H1 (cell line): ENCODE measurements at places on chromosomes 3 and 15. TPM values are rescaled to one million over a fixed set of nuclear protein-coding genes. Genes with fewer than 3 reads are reported as not detected.

The SLC2A2 gene
- not detected in 2 replicates for polyA plus RNA-seq

The MUC20 gene
- polyA plus RNA-seq: 0.19 and 0.26 TPM in 2 replicates

The C3orf52 gene
- 8.0 and 9.7 TPM in 2 replicates for polyA plus RNA-seq

The TGM5 gene
- polyA plus RNA-seq: not detected in 2 replicates

The CRYGS gene
- 1.3 and 1.5 TPM in 2 replicates for polyA plus RNA-seq

The TRIM42 gene
- polyA plus RNA-seq: not detected in 2 replicates

The MYRIP gene
- polyA plus RNA-seq: 0.54 and 0.91 TPM in 2 replicates

The UBA7 gene
- polyA plus RNA-seq: 0.65 and 1.8 TPM in 2 replicates

The KATNBL1 gene
- 9.4 and 14.2 TPM in 2 replicates for polyA plus RNA-seq

The KCNMB3 gene
- polyA plus RNA-seq: 1.7 TPM in 2 replicates

The PCCB gene
- polyA plus RNA-seq: 60.8 and 84.4 TPM in 2 replicates

The NRG4 gene
- polyA plus RNA-seq: 0.02 and 0.24 TPM in 2 replicates

The POLQ gene
- polyA plus RNA-seq: 2.5 and 3.6 TPM in 2 replicates

The WNT7A gene
- polyA plus RNA-seq: 0.02 and 0.11 TPM in 2 replicates

The TTLL13 gene
- polyA plus RNA-seq: 0.03 and 0.05 TPM in 2 replicates
